ENCODE measurements at places on chromosomes 11 and 22. TPM values are rescaled to one million over a fixed set of nuclear protein-coding genes. Genes with fewer than 3 reads are reported as not detected.
A peak's percentile ranks its signal among the peaks of the same experiment; 100 is the strongest.

Gene DDI1
- total RNA-seq = not detected

Gene NXPE2
- total RNA-seq = not detected

DNA sequence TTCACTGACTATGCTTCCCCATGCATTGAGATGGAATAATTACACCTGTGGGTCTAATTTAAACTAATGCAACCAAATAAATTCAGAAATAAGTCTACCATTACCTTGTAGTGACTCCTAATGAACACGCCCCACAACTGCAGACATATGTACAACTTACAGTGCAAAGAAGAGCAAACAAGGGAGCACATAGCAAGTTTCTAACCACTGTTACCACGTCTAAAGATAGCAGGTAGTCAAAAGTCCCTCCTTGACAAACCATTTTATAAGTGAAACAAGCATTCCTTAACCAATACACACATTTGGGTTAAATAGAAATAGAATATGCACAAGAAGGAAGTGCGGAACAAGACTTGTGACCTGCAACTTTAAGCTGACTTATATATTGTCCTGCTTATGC is 20.6 kb downstream of the PHF21A start:
- no peak for DNase-seq

DNA sequence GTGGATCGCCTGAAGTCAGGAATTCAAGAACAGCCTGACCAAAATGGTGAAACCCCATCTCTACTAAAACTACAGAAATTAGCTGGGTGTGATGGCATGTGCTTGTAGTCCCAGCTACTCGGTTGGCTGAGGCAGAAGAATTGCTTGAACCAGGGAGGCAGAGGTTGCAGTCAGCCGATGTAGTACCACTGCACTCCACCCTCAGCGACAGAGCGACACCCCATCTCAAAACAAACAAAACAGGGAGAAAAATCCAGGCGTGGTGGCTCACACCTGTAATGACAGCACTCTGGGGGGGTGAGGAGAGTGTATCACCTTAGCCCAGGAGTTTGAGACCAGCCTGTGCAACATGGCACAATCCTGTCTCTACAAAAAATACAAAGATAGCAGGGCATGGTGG is 802.3 kb upstream of the ARHGAP42 start:
- DNase-seq = peak; percentile 36

Gene MOGAT2
- not detected for total RNA-seq

DNA sequence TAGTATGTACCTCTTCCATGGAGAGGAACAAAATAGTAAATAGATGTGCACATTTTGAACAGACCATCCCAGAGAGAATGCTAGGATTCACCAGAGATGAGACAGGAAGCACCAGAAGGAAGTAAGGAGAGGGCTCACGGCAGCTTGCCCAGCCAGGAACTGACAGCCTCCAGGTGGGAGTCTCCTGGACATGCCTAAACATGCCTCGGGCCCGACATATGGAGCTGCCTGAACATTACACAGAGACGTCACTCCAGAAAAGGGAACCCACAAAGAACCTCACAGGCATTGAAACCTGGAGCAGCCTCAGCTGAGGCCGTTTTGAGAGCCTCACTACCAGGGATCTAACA is 67.4 kb downstream of the BRD1 start:
- DNase-seq = no peak
